ENCODE measurements at places on chromosomes 6 and 20.

DNA sequence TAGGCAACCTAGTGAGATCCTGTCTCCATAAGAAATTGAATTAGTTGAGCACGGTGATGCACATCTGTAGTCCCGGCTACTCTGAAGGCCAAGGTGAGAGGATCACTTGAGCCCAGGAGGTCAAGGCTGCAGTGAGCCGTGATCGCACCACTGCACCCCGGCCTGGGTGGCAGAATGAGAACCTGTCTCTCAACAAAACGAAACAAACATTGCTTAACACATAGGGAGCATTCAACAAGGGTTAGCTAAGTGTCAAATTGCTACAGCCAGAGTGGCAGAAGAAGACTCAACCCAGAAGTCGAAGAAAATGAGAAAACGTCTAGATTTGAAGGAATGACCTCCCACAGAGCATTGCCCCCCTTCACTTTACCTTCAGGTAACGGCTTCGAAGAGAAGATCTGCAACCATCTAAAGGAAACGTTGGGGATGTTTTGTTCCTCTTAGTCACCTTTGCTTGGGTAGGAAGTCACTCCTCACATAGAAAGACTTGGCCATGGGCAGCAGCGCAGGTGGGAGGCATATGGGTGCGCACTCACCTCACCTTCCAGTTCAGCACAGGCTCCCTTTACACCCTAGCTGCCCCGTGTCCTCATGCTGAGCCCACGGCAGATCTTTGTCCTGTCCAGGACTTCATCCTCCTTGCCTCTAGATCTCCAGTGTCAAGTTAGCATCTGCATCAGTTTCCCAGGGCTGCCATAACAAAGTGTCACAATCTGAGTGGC, 63.7 kb upstream of the SHLD1 start:
- DNase-seq, result no peak

DNA sequence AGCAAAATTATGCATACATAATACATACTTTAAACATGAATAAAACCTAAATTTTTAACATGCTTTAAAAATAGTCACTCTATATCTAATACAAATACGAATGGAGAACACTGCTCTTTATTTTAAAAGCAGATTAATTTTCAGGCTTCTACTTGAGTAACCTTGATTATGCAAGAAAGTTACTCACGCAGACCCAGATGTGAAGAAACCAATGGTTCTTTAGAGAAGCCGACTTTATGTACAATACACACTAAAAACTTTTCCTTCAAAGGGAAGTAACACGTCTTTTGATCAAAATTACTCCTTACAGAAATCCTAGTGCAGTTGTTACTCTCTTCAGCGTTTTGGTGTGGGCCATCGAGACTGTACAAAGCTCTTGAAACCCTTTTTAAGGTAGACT, 136.9 kb upstream of the SLC22A16 start:
- no peak for DNase-seq

GRCh38 chr6:136525586-136526195, 24.5 kb downstream of the MAP7 start:
- no peak for DNase-seq

DNA sequence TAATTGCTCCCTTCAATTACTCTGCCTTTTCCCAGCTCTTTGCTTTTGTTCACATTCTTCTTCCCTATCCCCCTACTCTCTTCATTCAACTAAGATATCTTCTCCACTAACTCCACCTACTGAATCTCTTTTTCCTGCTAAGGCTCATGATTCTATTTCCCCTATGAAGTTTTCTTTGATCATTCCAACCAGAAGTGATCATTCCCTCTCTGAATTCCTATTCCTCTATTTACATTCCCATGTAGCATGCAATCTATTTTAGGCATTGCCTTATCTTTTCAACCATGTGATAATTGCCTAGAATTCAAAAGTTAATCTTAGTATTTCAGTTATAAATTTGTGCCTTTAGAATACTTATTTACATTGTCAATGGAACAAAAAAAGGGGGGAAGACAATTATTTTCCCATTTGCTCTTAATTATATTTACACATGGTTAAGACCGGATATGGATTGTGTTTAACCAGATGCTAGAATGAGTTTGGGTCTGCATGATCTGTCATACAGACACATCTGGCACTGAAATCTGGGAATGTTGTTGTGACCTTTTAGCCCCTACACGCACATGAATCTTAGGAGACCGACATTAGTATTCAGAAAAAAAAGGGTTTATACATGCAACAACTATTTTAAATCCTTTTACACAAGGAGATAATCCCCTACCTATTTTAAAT, 20.8 kb downstream of the MOXD1 start:
- no peak for DNase-seq

DNA sequence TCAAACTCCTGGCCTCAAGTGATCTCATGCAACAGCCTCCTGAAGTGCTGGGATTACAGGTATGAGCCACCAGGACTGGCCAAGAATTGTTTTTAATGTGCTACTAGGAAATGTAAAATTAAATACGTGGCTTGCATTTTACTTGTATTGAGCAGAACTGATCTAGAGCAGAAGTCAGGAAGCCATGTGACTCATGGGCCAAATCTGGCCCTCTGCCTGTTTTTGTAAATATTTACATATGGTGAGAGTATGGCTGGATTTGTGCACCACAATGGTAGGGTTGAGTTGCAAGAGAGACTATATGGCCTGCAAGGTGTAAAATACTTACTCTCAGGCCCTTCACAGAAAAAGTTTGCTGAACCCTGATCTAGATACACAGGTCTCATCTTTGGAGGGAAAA, 75.8 kb downstream of the LAMP5 start:
- DNase-seq, result no peak

DNA sequence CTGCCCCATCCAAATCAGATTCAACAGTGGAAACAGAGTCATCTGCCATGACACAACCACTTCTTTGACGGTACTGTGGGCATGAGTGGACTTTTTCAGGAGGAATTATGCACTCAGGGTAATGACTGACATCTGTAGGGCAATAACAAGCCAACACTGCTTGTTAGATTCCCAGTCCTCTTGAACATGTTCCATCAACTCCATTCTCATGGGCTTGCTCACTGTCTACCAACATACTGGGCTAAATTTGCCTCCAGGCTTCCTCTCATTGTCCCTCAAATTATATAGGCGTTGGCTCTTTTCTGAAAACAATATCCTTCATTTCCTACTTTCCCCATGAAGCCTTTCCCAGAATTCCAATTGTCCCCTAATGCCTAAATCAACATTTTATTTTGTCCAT, 43.1 kb downstream of the ANKEF1 start:
- DNase-seq, result no peak

GRCh38 chr20:59082077-59082740, 39.6 kb upstream of the PRELID3B start:
- no peak for DNase-seq

DNA sequence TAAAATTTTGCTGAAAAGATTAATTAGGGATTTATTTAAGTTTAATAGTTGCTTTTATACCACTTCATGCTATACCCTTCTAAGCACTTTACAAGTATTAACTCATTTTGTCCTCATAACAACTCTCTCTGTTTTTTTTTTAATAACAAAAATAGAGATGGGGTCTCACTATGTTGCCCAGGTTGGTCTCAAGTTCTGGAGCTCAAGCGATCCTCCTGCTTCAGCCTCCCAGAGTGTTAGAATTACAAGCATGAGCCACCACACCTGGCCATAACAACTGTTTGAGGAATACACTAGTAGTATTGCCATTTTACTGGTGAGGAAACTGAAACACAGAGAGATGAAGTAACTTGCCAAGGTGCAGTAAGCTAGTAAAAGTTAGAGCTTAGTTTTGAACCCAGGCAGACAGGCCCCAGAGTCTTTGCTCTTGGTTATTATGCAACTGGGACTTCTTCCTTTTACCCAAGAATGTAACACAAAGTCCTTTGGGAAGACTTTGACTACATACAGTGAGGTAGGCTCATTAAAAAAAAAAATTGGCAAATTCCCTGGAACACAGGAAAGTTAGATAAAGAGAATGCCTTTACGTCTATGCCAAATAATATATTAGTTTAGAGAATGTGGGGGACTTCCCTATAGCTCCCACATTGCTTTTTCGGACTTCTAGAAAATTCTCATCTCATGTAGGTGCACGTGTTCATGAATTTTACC, 11.4 kb downstream of the ANKS1A start:
- DNase-seq, result no peak

GRCh38 chr6:6925391-6926164, 182.2 kb upstream of the RREB1 start:
- DNase-seq, result no peak

GRCh38 chr6:150189122-150189521, 46.3 kb downstream of the PPP1R14C start:
- no peak for DNase-seq

DNA sequence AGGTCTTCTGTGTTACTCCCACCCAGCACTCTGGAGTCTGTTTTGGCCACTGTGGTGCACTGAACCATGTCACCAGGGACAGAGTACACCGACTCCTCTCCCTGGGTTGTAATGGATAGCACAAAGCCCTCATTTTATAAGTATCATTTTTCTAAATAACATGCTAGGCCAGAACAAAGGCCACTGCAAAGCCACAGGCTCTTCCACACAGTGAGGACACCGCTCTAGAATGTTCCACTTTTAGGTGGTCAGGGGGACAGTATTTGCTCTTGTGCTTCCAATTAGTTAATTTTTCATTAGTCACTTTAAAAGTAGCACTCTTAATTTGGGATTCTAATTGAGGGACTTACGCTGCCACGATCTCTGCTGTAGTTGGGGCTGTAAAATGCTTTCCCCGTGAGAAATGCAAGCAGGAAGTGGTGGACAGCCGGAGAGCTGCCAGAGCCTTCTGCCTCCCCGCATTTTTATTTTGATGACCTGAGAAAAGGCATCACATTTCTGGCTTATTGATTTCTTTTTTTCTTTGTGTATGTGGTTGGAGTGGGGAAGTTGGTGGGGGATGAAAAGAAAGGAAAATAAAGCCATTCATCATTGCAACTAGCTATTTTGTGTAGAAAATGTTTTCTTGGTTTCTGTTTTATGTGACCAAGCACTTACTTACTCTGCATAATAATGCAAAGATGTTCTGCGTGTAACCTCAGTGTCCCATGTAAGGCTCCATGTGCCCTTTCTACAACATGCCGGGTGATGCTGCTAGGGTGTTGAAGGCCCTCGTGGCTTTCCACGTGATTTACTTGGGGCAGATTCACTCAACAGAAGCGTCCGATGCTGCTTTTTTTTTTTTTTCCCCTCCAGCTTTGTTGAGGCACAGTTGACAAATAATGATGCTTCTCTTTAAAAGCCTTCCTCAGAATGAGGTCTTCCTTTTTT, 195.9 kb downstream of the SASH1 start:
- DNase-seq, result no peak

DNA sequence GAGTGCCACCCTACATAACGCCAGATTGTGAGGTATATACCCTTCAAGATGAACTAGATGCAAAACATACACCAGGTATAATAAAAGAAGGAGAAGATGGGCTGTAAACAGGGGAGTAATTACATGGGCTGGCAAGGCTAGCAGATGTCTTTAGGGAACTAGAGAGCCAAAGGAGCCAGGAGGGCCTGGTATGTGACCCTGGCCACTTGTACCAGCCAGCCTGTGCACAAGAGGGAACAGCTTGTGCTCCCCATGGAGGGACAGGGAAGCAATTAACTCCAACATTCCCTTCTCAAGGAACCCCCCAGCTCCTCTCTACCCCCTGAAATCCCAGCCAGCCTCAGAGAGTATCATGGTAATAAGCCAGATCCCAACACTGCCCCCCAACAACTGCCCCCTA, 139.9 kb downstream of the HIVEP2 start:
- DNase-seq, result no peak

DNA sequence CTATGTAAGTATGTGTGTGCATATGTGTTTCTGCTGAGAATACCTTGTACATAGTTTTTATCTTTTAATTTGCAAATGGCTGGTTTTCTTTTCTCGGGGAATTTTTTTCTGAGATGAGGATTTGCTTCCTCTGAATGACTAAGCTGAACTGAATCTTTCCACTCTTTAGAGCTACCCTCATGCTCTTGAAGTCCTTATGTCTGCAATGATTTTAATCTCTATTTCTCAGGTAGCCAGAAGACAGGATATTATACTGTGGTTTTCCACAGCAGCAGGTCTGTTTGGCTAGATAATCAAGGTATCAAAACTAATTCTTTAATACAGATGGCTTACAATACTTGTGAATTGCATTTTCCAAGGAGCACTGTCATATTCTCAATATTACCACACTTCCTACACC, 114.7 kb downstream of the PLCB1 start:
- DNase-seq, result no peak

DNA sequence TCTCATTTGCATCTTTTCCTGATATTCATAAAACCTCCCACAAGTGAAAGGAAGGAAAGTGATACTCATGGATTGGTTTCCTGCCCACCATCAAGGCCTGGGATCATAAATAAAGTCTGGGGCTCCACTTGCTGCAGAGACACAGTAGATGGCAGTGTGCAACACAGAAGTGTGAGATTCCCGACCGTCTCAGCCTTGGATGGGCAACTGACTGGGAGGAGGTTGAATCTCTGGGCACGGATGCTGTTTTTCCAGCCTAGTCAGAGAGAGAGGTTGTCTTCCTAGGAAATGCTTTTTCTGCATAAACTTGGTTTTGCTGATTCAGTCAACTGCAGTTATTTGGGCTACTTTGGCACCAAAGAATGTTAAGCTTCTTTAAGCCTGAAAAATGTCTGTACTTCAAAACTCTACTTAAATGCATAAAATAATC, 9.9 kb upstream of the RFPL4B start:
- DNase-seq, result no peak

DNA sequence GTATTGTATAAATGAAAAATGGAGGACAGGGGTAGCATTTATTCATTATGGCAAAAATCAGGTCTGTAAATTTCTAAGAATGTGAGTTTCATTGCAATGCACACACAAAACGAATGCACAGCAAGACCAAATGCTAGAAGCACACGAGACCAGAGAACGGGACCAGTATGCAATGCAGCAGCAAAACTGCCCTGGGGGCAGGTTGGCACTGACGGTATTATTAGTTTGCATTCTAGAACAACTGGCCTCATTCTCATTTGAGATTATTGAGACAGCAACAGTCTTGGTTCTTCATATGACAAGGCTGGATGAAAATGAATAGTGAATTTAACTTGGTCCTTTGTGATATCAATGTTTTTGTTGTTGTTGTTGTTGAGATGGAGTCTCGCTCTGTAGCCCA, 9.0 kb upstream of the MTRES1 start:
- no peak for DNase-seq

Data from stimulated activated CD4-positive, alpha-beta T cell treated with anti-CD3 and anti-CD28 coated beads, Interleukin-12 subunit alpha, Interleukin-12 subunit beta, amount 100 ng/mL, for 4 hours (primary cell).